ENCODE measurements at places on chromosomes 6 and 20. TPM values are rescaled to one million over a fixed set of nuclear protein-coding genes. Genes with fewer than 3 reads are reported as not detected.

The OLIG3 gene
- 0.32 TPM for total RNA-seq

The FOXQ1 gene
- total RNA-seq, result 3.2 TPM

- DNase-seq, result no peak
Observed at GRCh38 chr20:44780226-44780625, 30.1 kb downstream of the RIMS4 start.

GRCh38 chr6:9566096-9566495, 848.8 kb downstream of the TFAP2A start:
- no peak for DNase-seq

GRCh38 chr6:3329393-3330051, 70.8 kb downstream of the PSMG4 start:
- no peak for DNase-seq

- no peak for DNase-seq
Observed at GRCh38 chr6:137727216-137727765, 139.8 kb upstream of the TNFAIP3 start.

DNA sequence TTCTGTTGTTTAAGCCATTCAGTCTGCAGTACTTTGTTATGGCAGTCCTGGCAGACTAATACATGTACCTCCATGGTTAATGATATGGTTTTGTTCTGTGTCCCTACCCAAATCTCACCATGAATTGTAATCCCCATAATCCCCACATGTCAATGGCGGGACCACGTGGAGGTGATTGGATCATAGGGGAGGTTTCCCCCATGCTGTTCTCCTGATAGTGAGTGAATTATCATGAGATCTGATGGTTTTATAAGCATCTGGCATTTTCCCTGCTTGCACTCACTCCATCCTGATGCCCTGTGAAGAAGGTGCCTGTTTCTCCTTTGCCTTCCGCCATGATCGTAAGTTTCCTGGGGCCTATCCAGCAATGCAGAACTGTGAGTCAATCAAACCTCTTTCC, 57.5 kb upstream of the NT5E start:
- no peak for DNase-seq

GRCh38 chr20:19935842-19936241, 81.3 kb upstream of the NAA20 start:
- DNase-seq, result no peak

- DNase-seq, result no peak
Observed at GRCh38 chr6:140475086-140475485, 1100.6 kb upstream of the CITED2 start.

Measured in esophagus muscularis mucosa (tissue), 4 donors.